ENCODE measurements at places on chromosomes 11 and 22. TPM values are rescaled to one million over a fixed set of nuclear protein-coding genes. Genes with fewer than 3 reads are reported as not detected.

Gene H19
- total RNA-seq: 18,800 TPM

Gene RRP8
- 18.4 TPM for total RNA-seq

Gene CD3D
- not detected for total RNA-seq

Gene GAL
- not detected for total RNA-seq

Gene TRIM64
- total RNA-seq: not detected
